ENCODE measurements at places on chromosomes 4 and X.
A peak's percentile ranks its signal among the peaks of the same experiment; 100 is the strongest.

- no peak for DNase-seq
These were observed 30.4 kb downstream of the TXK start for GRCh38 chr4:48103483-48104139.

DNA sequence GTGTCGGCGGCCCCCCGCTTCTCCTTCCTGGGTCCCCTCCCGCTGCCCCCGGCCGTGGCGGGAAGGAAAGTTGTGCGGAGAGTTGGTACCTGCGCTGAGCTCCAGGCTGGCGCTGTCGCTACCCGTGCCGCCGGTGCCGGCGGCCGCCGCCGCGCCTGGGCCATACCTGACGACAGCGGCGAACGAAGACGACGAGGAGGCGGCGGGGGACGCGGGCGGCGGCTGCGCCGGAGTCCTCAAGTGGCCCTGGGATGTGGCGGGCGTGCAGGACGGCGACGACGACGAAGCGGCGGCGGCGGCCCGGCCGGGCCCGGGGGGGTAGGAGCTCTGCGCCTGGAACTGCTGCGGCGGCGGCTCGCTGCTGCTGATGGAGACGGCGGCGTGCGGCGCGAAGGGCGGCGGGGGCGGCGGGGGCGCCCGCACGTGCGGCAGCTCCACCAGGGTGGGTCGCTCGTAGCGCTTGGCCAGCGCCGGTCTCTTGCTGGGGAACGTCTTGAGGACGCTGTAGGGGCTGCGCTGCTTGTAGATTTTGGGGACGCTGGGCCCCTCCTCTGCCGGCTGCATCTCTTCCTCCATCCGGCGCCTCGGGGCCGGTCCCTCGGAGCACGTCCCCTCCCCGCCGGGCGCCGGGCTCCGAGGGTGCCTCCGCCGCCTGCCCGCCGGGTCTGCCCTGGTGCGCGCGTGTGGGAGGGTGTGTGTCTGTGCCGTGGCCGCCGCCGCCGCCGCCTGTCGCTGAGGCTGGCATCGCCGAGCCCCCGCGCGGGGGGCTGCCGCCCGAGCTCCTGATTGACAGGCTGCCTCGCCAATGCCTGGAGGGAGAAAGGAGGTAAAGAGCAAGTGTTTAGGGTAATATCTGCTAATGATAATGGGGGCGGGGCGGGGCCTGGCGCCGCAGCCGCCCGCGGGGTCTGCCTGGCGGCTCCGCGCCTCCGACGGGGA is 618 bp downstream of the BEND4 start:
- DNase-seq, result no peak

GRCh38 chr4:77310931-77311330 is 153.9 kb downstream of the CCNG2 start:
- DNase-seq, result no peak

- DNase-seq, result no peak
These were observed 15.7 kb downstream of the RPL9 start for GRCh38 chr4:39442998-39443397.

GRCh38 chr4:21507439-21507838 is 441.1 kb downstream of the KCNIP4 start:
- DNase-seq, result peak; percentile 21

DNA sequence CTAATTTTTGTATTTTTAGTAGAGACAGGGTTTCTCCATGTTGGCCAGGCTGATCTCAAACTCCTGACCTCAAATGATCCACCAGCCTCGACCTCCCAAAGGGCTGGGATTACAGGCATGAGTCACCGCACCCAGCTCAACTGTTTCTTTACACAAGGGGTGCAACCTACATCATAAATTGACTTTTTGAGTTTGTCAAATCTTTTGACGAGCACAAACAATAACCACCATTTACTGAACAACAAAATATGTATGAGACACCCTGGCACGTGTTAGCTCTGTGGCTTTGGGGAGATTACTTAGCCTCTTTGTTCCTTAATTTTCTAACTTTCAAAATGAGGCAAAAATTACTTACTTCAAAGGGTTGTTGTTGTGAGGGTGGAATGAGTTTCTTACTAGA is 23.5 kb upstream of the SLC34A2 start:
- peak; percentile 66 for DNase-seq

GRCh38 chr4:150366487-150366999 is 215.4 kb upstream of the MAB21L2 start:
- DNase-seq, result no peak

DNA sequence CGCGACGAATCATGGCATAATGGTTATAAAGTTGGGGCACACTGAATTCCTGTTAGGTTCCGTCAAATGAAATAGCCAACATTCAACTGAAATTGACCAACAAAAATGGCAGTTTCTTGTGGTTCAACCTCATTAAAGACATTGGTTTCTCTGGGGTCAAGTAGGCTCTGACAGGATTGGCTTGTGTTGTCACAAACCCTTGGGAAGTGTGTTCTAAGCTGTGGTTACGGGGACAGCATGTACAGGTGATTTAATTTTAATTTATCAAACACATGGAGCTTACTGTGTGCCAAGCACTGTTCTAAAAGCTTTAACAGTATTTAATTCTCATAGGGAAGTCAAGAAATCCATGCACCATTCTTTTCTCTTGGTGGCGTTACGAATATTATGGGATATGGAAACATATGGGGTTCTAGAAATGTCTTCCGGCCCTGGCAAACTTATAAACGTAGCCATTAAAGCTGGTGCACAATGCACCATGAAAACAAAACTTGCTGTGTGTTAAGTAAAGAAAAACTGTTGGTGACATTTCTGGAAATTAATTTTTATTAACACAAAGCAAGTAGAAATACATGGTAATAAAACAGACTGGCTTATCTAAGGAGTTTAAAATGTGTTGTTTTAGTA is 891 bp downstream of the XK start:
- DNase-seq, result peak; percentile 2

DNA sequence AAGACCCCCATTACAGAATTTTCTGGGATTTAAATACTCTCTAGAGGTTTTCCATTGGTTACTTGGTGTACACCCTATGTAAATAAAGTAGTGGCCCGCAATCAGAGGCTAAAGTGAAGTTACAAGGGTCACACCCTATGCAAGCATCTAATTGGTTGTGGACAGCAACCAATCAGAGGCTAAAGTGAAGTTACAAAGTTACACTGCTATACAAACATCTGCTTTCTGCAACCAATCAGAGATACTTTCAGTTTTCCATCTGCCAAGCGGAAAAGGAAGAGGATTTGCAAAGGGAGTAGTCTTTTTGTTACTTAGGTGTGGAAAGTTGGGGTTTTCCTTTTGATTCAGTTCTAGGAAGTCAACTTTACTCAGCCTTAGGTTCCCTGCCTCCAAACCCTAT is 2.0 kb upstream of the ATRX start:
- DNase-seq, result no peak

DNA sequence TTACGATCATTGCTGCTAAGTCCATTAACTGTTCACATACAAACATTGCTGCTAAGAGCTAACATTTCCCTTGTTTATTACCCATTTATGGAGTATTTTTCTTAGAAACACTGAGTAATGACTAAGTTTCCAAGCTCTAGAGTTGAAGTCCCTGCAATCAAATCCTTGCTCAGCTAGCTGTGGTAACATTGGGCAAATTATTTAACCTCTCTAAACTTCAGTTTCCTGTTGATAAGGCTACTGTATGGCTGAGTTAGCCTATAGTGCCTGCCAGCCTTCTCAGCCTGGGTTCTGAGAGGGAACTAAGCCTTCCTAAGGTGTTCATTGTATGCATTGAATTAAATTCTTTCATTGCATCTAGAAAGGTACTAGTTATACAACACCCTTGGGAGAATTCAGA is 15.2 kb upstream of the SCOC start:
- no peak for DNase-seq

DNA sequence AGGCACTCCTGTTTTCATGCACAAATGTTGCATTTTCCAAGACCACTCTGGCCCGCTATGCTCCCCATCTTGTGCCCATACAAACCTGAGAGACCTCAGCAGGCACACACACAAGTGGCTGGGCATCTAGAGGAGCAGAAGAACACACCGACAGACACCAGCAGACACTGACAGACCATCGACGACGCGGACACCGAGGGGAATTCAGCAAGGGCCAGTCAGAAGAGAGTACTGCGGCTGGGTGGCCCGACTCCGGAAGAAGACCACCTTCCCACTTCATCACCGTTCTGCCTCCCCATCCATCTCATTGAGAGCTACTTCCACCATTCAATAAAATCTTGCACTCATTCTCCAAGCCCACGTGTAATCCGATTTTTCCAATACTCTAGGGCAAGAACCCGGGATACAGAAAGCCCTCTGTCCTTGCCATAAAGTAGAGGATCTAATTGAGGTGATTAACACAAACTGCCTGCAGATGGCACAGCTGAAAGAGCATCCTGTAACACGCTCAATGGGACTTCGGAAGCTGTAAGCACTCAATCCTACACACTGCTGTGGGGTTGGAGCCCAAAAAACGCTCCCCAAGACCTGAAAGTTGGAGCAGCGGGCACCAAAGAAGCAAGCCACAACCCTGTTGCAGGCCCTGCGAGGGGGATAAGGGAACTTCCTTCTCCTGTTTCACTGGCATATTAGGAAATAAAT is 780.9 kb downstream of the ARAP2 start:
- DNase-seq, result no peak

DNA sequence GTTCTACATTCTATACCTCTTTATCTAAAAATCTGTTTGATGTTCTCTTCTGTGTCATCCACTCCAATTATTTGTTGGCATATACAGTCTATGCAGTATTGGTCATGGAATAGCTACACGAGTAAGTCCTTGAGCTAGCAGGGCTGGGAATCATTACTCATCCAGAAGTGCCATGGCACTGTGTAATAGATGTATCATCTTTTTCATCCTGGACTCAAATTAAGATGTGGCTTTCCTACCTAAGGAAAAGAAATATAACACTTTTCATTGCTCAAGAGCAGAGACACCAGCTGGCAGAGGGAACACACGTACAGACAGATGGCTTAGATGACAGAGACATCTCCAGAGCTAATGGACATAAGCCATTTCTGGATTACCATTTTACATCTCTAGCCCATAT is 159.8 kb downstream of the FAM13A start:
- peak; percentile 4 for DNase-seq

DNA sequence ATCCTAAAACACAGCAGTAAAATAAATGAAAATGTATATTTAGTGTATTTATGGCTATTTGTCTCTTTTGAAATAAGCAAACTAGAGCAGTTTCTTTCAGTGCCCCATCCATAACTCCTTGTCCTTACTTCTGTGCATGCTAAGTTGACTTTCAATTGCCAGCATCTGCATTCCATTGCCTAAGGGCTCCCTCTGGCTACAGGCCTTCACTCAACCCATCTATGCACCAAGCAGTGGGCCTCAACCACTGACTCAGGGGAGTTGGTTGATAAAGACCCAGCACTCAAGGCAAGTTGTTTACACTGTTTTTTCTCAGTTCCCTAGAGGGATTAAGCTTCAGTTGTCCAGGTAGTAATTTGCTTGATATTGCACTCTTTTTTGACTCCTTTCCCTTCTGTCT is 265.7 kb downstream of the IQCM start:
- DNase-seq, result peak; percentile 22

Data from PC-3 (cell line).